ENCODE measurements at places on chromosomes 7 and 10.

DNA sequence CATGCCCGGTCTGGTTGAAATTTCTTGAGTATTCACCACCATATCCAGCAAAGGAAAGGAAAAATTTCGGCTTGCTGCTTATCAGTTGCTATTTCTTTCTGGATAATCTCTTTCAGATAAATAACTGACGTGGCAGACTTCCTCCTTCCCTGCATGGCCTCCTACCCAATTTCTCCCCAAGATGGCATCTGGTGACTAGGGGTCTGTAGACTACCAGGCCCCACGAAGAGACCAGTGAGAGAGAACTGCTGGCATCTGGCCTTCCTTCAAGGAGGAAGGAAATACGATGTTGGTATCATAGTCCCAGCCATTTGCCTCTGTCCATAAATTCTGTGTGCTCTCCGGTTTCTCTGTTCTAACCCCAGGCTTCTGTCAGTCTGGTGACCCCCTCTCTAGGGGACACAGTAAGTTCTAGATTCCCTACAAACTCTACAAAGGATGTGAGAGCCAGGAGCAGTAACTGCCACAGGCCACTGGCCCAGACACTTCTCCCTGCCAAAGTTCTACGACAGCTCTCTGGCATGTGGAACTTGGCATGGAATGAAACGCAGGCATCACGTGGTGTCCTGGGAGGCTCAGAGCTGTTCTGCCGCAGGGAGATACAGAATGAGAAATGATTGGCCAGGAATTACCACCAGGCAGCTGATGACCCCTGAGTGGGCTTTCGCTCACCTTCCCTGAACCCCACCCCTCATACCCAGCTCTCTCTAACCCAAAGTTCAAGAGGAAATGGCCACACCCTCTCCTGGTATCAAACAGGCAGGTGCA lies 30.0 kb upstream of the MSRB2 start:
- no peak for DNase-seq

DNA sequence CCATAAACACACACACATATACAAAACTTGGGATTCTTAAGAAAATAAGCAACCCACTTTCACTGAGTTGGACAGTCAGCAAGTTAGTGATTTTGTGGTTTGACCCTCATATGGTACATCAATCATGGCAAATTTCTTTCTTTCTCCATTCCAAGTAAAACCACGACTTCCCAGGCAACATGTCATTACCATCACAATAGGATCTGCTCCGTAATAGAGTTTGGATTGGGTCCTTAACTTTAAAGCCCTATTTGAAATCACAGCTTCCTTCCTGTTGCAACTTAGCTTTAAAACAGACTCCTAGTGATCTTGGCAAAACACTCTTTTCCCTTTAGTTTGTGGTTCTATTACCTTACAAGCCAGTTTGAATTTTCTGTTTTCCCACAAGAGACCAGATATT lies 483.6 kb downstream of the INHBA start:
- DNase-seq = no peak

- no peak for DNase-seq
Observed at GRCh38 chr7:67990716-67991115, 994.1 kb downstream of the TYW1 start.

DNA sequence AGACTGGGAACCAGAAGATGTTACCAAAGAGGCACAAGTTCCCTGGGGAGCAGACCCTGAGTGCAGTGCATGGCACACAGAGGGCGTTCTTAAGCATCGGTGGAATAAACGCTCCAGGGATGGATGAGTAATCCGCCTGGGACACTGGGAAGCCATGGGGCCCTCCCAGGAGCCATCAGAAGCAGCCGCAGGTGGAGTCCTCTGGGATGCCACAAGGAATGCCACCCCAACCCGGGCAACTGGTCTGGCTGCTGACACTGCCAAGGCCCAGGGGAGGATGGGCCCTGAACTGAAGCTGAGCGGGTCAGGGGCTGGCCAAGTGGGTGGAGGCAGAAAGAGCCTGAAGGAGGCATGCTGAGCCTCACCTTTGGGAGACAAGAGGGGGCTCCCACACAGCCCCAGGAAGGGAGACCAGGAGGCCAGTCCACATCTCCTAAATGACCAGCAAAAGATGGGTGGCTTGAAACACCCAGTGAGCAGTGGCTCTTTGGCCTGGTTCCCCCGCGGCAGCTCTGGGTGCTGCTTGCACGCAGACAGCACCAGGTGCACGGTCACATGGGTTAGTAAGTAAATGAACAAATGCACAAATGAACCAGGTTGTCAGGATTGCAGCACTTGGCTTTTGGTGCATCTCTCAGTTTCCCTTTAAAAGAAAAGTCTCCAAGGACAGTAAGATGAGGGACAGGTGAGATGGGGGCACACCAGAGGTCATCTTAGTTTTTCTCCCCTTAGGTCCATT lies 141.3 kb upstream of the ZMIZ1 start:
- DNase-seq = no peak

- DNase-seq = no peak
Observed at GRCh38 chr10:122375679-122376160, 1.2 kb downstream of the PLEKHA1 start.

- DNase-seq = no peak
Observed at GRCh38 chr10:127550861-127551260, 1.8 kb downstream of the NPS start.

DNA sequence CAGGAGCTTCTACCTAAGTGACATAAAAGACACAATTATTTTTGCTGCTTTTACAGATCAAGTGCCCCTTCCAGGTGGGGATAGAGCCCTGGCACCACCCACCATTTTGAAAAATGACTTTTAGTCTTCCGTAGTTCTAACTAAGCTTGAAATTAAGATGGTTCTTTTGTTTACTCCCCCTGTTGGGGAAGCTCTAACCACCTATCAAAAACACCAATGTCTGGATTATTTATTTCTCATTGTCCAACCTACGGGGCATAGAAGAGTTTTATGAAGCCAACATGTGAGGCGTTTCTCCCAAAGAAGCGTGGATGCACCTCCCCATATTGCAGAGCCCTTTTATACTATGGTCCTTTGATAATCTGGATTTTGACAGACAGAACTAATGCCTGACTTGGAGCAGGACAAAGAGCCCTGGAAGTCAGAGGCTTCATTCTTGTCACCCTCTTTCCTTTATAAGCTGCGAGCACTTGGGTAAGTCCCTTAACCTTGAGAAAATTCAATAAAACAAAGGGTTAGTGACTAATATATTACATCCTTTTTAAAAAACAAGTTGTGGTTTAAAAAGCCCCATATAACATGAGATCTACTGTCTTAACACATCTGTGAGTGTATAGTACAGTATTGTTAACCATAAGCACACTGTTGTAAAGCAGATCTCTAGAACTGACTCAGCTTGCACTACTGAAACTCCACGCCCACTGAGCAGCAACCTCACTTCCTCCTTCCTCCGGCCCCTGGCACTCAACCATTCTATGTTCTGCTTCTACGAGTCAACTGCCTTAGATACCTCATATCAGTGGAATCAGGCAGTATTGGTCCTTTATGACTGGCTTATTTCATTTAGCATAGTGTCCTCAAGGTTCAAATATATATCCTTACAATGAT lies 67.5 kb downstream of the ATXN7L1 start:
- DNase-seq = peak; percentile 77

DNA sequence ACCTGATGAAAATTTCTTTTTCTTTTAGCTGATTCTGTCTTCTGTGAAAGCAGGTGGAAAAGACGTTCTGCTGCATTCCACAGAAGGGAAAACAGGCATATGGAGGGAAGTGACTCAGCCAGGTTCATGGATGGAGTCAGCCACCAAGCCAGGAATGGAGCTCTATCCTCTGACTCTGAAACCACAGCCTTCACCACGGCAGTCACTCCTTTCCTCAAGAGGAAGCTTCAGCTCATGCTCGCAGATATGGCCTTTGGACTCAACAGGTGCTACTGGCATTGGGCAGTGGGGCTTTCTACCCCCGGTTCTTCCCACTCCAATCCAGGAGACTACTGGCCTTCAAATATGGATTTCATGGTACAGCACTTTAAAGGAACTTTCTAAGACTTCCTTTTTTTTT lies 11.5 kb upstream of the PLAU start:
- no peak for DNase-seq

DNA sequence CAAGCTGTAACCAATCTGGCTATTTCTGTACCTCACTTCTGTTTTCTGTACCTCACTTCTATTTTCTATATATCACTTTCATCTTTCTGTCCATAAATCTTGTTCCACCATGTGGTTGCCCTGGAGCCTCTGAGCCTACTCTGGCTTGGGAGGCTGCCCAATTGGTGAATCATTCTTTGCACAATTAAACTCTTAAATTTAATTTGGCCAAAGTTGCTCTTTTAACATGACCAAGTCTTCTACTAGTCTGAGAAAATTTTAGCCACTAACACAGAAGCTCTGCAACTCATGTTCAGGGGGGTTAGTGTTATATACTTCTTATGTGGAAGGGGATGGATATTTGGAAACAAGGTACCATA lies 503.5 kb downstream of the KIF20B start:
- no peak for DNase-seq

DNA sequence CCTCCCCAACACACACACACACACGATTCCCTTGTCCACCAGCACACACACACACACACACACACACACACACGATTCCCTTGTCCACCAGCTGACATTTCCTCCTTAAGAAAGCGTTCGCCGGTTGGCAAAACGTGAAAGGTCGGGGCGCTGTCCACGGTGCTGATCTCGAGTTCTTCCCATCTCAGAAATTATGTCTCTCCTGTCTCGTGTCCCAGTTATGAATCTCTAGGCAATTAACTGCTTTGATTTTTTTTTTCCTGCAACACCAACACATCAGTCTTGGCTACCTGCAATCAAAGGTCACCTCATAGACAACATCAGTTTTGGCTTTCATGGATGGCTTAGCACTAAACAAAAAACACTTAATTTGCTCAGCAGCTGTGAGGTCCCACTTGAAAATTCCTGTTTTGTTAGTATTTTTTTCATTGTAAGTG lies 1.9 kb downstream of the INA start:
- DNase-seq = peak; percentile 21

DNA sequence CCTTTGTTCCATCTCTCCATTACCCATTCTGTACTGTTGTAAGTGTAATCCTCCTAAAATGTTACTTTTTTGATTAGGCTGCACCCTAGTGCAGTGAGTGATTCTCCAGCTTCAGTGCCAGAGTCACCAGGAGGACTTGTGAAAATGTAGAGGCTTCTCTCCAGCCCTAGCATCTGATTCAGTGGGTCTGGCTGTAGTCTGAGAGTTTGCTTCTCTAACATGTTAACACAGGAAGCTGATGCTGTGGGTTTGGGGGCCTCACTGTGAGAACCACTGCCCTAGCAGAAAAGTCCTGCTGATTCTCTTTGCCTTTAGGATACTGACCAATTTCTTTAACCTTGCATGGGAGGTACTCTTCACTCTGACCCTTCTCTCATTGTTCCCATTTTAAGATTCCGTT lies 24.4 kb downstream of the CSGALNACT2 start:
- DNase-seq = no peak

GRCh38 chr7:99728615-99729014 lies 6.4 kb downstream of the CYP3A7 start:
- no peak for DNase-seq

DNA sequence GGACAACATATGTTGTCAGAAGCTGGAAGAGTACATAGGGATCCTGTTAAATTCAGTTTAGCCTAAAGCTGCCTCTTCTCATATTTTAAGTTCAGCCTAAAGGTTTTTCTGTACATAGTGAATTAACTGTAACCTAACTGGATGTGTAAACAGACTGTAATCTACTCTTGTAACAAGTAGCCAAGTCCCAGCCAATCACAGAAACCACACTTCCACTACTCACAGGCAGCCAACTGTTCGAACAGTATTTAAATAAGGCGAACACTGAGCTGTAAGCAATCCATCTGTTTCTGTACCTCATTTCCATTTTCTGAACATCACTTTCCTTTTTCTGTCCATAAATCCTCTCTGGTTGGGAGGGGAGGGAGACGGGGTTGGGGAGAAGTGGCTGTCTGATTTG lies 15.0 kb upstream of the STN1 start:
- DNase-seq = no peak

DNA sequence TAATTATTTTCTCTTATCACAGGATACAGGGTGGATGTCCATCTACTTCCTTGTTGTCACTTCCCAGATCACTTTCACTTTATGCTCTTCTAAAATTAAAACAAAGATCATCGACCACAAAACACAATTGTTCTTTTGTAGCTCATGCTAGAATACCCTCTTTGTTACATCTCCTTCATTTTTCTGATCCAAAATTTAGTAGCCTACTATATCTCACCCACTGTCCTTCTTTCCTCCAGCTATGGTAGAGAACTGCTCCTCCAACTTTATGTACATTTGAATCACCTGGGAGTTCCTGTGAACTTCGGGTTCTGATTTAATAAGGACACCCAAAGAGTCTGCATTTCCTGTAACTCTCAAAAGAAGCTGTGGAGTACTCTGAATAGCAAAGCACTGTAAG lies 1.2 kb upstream of the AHR start:
- no peak for DNase-seq

GRCh38 chr10:68492118-68492517 lies 20.3 kb upstream of the DNA2 start:
- no peak for DNase-seq

DNA sequence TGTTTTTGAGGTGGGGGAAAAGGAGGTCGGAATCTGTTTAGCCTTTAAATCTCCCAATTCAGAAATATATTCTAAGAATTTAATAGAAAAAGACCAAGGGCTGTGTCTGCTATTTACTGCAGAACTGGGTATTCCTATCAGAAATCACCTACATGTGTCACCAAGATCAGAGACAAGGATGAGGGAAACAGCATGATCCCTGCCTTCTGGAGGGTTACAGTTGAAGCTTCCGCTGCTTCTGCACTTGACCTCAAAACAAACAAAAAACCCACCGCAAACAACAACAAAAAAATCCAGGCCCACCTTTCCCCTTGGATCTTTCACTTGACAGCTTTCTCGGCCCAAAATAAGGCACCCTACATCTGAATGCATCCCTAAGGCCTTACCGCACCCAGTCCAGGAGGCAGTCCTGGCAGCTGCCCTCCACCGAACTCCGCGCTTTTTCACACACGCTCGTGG lies 750 bp upstream of the CDK14 start:
- DNase-seq = no peak

DNA sequence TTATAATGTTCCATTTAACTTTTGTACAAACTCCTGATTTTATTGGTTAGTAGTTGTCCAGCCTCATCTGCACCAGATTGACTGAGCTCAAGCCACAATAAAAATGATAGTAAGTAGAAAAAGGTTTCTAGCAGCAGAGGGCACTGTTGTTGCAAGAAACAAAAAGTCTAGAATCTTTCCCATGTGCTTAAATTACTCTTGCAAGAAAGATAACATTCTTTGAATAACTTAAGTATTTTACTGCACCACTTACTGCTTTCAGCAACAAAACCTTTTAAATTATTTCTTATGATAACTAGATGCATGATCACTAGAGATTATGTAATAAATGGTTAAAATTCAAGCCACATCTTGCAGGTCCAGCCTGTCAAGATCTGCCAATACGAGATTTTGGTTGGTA lies 27.0 kb downstream of the LMOD2 start:
- peak; percentile 61 for DNase-seq
